ENCODE measurements at places on chromosomes 4 and X. TPM values are rescaled to one million over a fixed set of nuclear protein-coding genes. Genes with fewer than 3 reads are reported as not detected.

- H3K4me3 ChIP-seq: no peak overlapping the region
- no peak overlapping the region for H3K27ac ChIP-seq
Observed at GRCh38 chr4:22595684-22596083, 79.8 kb upstream of the ADGRA3 start.

GRCh38 chr4:159141193-159141592 lies 38.3 kb downstream of the RAPGEF2 start:
- no peaks in the 10 kb centered on the region for H3K4me1 ChIP-seq
- no peak overlapping the region for H3K4me3 ChIP-seq
- DNase-seq: no peak
- no peaks in the 10 kb centered on the region for H3K27me3 ChIP-seq

Gene PRKX
- 141 TPM for total RNA-seq

- no peaks in the 10 kb centered on the region for H3K27me3 ChIP-seq
- H3K4me1 ChIP-seq: peaks cover 66% of the 10 kb centered on the region
- peak overlapping the region; percentile 79 for H3K27ac ChIP-seq
- H3K4me3 ChIP-seq: peak overlapping the region; percentile 22
- no peak for DNase-seq
- peaks cover 10% of the 10 kb centered on the region for H3K36me3 ChIP-seq
Observed at GRCh38 chr4:152459326-152459725, 76.6 kb downstream of the FBXW7 start.

- no peak overlapping the region for H3K27ac ChIP-seq
- peaks cover 25% of the 10 kb centered on the region for H3K27me3 ChIP-seq
- no peaks in the 10 kb centered on the region for H3K4me1 ChIP-seq
- no peak for DNase-seq
Observed at GRCh38 chr4:25022766-25023165, 8.0 kb downstream of the LGI2 start.

Gene GLOD5
- not detected for total RNA-seq

Gene USP51
- 0.78 TPM for total RNA-seq

GRCh38 chr4:153684182-153684970 lies at the start of gene TLR2:
Gene TLR2, plus strand, starts transcription at chr4:153684280. Its CDS starts 18,628 bp downstream, at chr4:153702908.
- DNase-seq: peak; percentile 55
- H3K27ac ChIP-seq: no peak within 1 kb of the TSS
- H3K27me3 ChIP-seq: peaks cover 38% of the 10 kb centered on the region
- peak within 1 kb of the TSS; percentile 61 for H3K4me3 ChIP-seq

Gene POLN
- total RNA-seq: 3.3 TPM

DNA sequence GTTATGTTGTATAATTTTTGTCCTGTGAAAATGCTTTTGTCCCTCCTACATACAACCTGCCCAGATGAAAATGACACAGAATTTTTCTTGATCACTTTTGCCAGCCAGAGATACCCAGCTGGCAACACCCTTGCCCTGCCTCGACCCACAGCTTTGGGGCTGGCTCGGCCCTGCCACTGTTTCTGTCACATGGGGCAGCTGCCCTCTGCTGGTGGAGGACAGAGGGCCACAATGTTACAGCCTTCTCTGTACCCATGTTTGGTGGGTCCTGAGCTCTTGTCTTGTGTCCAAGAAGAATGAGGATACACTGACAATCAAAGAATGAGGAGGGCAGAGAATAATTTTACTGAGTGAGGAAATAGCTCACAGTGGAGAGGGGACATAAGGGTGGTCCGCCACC lies 31.1 kb downstream of the BMP15 start:
- H3K27ac ChIP-seq: no peak overlapping the region
- DNase-seq: no peak
- H3K4me3 ChIP-seq: no peak overlapping the region
- H3K4me1 ChIP-seq: no peaks in the 10 kb centered on the region
- peaks cover 1% of the 10 kb centered on the region for H3K27me3 ChIP-seq
- H3K36me3 ChIP-seq: no peaks in the 10 kb centered on the region

Gene QDPR
- total RNA-seq: 25.5 TPM

Gene RASL11B
- 0.25 TPM for total RNA-seq

GRCh38 chr4:163251204-163251603 lies 81.2 kb downstream of the NPY1R start:
- no peak overlapping the region for H3K4me3 ChIP-seq
- H3K27ac ChIP-seq: no peak overlapping the region
- H3K27me3 ChIP-seq: no peaks in the 10 kb centered on the region
- H3K4me1 ChIP-seq: no peaks in the 10 kb centered on the region
- DNase-seq: no peak
- H3K36me3 ChIP-seq: no peaks in the 10 kb centered on the region

DNA sequence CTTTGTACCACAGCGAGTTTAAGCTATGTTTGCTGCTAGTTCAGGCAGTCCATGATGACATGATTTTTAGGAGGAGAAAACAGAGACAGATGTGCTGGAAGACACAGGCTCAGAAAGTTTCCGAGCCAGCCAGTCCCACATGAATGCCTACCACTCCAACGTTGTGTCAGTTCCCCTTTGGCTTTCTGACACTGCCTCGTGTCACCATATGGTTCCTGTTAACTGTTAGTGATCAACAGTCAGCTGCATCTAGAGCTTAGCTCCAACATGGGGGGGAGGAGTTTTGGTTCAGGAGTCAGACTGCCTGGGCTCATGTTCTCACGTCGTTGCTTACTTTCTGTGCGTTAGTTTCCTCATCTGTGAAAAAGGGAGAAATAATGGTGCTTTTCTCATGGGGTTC lies 343.7 kb downstream of the MID1IP1 start:
- peaks cover 2% of the 10 kb centered on the region for H3K27me3 ChIP-seq
- no peak overlapping the region for H3K4me3 ChIP-seq
- no peak for DNase-seq

DNA sequence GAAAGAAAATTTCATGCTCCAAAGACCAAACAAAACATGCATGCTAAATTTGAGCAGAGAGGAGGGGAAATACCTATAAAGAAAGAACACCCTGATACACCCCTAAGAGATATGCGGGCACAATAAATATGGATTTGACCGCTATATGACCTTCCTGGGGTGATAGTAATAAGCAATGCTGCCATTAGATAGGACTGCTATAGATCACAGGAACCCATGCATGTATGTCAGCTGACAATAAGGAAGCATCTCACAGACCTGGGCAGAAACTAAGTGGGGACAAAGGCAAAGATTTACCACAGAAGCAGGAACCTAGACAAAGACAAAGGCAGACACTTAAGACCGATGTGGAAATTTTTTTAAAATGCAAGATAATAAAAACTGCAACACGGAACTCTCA lies 21.3 kb downstream of the ZNF721 start:
- no peak overlapping the region for H3K27ac ChIP-seq
- H3K4me1 ChIP-seq: peaks cover 37% of the 10 kb centered on the region
- DNase-seq: no peak
- H3K36me3 ChIP-seq: peaks cover 65% of the 10 kb centered on the region
- H3K27me3 ChIP-seq: no peaks in the 10 kb centered on the region

DNA sequence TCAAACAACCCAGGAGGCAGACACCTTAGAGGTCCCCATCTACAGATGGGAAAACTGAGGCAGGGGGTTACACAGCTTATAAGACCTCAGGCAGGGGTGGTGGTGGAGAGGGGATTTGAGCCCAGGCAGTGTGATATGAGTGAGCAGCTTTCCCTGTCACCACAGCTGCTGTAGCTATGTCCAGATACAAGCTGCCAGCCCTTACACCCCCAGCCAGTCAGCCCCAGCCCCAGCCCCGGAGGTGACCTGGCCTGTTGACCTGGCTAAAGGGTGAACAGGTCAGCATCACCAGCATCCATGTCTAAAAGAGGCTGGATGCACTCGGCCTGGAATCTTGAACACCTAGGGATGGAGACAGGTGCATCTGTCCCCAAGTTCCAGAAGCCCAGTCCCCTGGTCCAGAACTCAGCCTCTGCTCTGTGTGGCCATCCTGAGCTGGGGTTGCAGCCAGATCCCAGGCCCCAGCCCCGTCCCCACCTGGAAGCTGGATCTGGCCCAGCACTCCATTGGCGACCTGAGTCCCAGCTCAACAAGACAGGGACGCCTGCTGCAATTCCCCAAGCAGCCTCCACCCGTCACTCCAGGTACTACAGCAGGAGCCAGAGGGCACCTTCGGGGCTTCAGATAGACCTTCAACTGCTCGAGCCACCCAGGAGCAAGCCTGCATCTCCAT lies 89.5 kb downstream of the JAKMIP1 start:
- H3K4me3 ChIP-seq: no peak overlapping the region
- H3K4me1 ChIP-seq: peaks cover 24% of the 10 kb centered on the region
- no peak for DNase-seq
- H3K27me3 ChIP-seq: no peaks in the 10 kb centered on the region

Gene TMEM185A
- total RNA-seq: 19.0 TPM

GRCh38 chr4:76955182-76955581 lies 5.6 kb downstream of the SEPTIN11 start:
- no peak for DNase-seq
- peaks cover 19% of the 10 kb centered on the region for H3K4me1 ChIP-seq
- H3K27me3 ChIP-seq: peaks cover 26% of the 10 kb centered on the region

Gene LGI2
- not detected for total RNA-seq

Gene ZAR1
- not detected for total RNA-seq

Gene SLC34A2
- not detected for total RNA-seq

Gene TMPRSS11D
- total RNA-seq: not detected

- no peaks in the 10 kb centered on the region for H3K36me3 ChIP-seq
- H3K4me3 ChIP-seq: no peak overlapping the region
- DNase-seq: no peak
- no peaks in the 10 kb centered on the region for H3K27me3 ChIP-seq
- no peak overlapping the region for H3K27ac ChIP-seq
Observed at GRCh38 chr4:94345969-94346368, 3.3 kb upstream of the HPGDS start.

DNA sequence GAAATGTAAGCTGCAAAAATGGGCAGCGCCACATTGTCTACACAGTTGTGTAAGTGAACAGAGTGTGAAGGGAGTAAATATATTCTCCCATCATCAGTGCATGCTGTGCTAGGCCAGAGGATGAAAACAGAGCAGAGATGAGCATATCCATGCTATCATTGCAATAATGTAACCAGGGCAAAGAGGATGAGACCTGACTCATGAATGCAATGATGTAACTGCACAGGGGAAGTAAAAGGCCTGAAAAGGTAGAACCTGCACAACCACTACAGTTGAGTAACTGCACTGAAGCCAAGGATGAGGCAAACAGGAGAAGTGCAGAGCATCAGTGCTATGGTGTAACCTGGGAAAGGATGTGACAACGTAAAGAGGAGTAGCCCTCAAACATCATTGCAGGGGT lies 220.4 kb upstream of the FAM47C start:
- no peaks in the 10 kb centered on the region for H3K27me3 ChIP-seq
- no peak for DNase-seq
- no peak overlapping the region for H3K27ac ChIP-seq

- no peak overlapping the region for H3K27ac ChIP-seq
- H3K27me3 ChIP-seq: no peaks in the 10 kb centered on the region
- H3K4me1 ChIP-seq: peaks cover 12% of the 10 kb centered on the region
- H3K4me3 ChIP-seq: no peak overlapping the region
- no peak for DNase-seq
- H3K36me3 ChIP-seq: peaks cover 26% of the 10 kb centered on the region
Observed at GRCh38 chr4:145773581-145774234, 93.8 kb downstream of the C4orf51 start.

DNA sequence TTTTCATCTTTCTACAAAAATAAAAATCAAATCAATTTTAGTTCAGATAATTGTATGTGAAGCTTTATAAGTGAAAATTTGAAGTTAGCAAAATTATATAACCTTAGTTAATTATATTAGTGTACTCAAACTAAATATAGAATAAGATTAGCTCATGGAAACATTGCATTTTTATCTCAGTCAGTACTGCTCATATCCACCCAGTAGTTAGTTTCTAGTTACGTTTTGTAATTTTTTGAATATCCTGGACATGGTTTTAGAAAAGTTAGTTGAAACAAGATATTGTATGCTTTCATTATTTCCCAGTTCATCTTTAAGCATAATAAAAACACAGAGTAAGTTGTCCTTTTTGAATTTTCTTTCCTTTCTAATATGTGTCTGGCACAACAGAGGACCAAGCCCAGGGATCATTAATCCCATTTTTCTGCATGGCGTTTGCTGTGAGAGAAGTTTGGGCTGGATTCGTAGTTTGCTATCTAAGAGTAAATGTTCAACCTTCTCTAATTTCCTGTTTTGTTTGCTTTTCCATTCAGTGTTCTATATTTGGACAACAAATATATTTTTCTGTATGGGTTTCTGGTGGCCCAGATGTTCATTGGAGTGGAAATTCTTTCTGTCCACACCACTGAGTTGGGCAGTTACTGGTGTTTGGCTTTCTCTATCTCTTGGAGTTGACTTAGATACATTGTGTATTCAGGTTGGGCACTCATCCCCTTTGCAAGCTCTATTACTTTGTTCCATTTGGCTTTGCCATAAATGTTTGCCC lies 12.1 kb downstream of the TBL1X start:
- H3K4me1 ChIP-seq: peaks cover 10% of the 10 kb centered on the region
- no peaks in the 10 kb centered on the region for H3K27me3 ChIP-seq
- no peak overlapping the region for H3K27ac ChIP-seq
- DNase-seq: no peak
- peaks cover 49% of the 10 kb centered on the region for H3K36me3 ChIP-seq

- no peaks in the 10 kb centered on the region for H3K36me3 ChIP-seq
- DNase-seq: no peak
- H3K4me3 ChIP-seq: peak overlapping the region; percentile 80
- peak overlapping the region; percentile 81 for H3K27ac ChIP-seq
- H3K27me3 ChIP-seq: no peaks in the 10 kb centered on the region
Observed at GRCh38 chrX:154516656-154517100, 646 bp upstream of the FAM3A start.

Gene GIMD1
- not detected for total RNA-seq

GRCh38 chr4:42654631-42655268 lies 2.2 kb downstream of the ATP8A1 start:
- peak overlapping the region; percentile 87 for H3K27ac ChIP-seq
- peak overlapping the region; percentile 88 for H3K4me3 ChIP-seq
- H3K4me1 ChIP-seq: peaks cover 38% of the 10 kb centered on the region
- H3K36me3 ChIP-seq: peaks cover 24% of the 10 kb centered on the region

- no peaks in the 10 kb centered on the region for H3K36me3 ChIP-seq
- no peak overlapping the region for H3K27ac ChIP-seq
Observed at GRCh38 chr4:82773057-82773456, 25.5 kb downstream of the SCD5 start.

DNA sequence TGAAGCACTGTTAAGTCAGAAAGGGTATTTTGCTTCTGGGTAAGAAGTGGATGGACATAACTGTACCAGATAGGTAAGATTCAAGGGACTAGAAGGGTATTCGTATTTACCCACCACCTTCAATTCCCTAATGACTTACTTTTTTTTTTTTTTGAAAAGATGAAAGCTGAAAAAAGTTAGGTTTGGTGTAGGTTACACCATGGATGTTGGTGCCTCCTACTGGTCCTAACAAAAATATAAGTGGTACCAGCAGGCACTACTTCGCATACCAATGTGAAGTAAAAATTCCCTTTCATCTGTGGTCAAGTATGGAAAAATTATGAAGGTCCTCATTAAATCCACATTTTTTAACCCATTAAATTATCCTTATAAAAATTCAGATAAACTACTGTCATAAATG lies 7.2 kb downstream of the ANKRD17 start:
- H3K4me3 ChIP-seq: no peak overlapping the region
- H3K27me3 ChIP-seq: no peaks in the 10 kb centered on the region
- no peak for DNase-seq

DNA sequence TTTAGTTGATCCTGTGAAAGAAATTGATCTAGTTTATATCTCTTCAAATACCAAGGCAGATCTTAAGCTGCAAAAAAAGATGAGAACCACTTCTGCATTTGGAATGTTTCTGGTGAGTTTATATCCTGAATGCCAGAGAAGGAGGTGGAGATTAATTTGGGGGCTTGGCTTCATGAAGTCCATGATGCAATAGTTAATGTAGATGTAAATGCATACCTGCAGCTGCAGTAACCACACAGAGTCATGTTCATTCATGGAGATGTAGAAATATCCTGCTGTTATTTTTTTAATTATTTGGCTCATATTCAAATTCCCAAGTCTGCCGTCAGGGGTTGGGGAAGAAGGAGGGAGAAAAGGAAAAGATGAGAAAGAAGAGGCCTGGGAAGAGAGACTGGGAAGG lies at the start of gene SULT1E1:
Gene SULT1E1 (minus strand): TSS at position 94 of the 400 bp plus-strand sequence. CDS start 2,501 bp downstream, outside the sequence.
- DNase-seq: no peak
- no peak within 1 kb of the TSS for H3K4me3 ChIP-seq
- H3K4me1 ChIP-seq: no peaks in the 10 kb centered on the region
- H3K27me3 ChIP-seq: no peaks in the 10 kb centered on the region

Gene TMEM271
- not detected for total RNA-seq
